ENCODE measurements at places on chromosomes 7 and 10. TPM values are rescaled to one million over a fixed set of nuclear protein-coding genes. Genes with fewer than 3 reads are reported as not detected.

CFAP70 gene
- total RNA-seq, result 7.8 TPM

DNA sequence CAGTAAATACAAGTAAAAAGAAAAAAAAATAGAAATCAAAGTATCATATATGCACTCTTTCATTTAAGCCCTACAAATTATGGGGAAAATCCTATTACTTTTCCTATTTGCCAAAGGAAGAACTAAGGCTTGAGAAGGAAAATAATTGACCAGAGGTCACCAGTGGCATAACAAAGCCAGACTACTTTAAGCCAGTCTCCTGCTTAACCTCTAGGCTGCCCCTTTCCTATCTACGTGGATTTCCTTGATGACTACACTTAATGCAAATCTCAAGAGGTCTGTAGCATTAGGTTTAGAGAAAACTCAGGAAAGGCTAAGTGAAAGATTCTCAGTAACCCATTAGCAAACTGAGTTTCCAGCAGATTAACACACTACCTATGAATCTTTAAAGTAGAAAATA is 49.8 kb downstream of the TPK1 start:
- no peak for DNase-seq
- no peak overlapping the region for H3K27ac ChIP-seq
- no peak overlapping the region for H3K4me3 ChIP-seq
- H3K36me3 ChIP-seq, result no peaks in the 10 kb centered on the region

DNA sequence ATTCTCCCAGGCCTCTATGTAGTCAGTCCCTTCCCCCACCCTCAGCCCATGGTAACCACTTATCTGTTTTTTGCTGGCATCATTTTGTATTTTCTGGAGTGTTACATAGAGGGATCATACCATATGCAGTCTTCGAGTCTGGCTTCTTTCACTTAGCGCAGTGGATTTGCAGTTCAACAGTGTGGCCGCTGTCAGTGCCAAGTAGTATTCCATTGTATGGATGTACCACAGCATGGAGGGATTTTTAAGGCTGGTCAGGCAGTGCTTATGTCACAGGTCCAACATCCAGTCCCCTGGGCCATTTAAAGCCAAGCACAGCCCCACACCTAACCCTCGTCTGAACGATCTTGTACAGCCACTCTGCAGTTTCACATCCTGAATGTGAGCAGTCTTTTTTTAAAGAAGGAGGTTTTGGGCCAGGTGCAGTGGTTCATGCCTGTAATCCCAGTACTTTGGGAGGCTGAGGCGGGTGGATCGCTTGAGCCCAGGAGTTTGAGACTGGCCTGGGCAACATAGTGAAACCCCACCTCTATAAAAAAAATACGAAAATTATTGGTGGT is 121.8 kb downstream of the CUX1 start:
- H3K4me3 ChIP-seq, result no peak overlapping the region
- no peak for DNase-seq
- H3K36me3 ChIP-seq, result no peaks in the 10 kb centered on the region
- H3K4me1 ChIP-seq, result no peaks in the 10 kb centered on the region
- no peaks in the 10 kb centered on the region for H3K27me3 ChIP-seq

DNA sequence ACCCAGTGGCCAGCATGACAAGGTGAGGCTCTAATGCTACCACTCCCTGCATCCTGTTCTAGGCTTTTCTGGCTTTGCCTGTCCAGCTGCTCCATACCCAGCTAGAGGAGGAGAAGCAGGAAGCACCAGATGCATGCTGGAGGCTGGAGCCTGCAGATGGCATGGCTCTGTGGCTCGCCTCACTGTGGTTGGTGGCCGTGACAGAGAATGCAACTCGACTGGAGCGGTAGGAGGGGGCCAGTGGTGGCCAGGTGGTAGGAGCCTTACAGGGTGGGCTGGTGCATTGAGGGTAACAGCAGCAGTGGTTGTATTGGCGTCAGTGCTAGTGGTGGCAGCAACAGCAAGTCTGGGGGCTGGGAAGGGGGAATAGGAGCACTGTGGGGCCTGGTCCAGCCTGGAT is 128.6 kb downstream of the ZNF248 start:
- H3K27me3 ChIP-seq, result no peaks in the 10 kb centered on the region
- no peak overlapping the region for H3K27ac ChIP-seq
- no peaks in the 10 kb centered on the region for H3K36me3 ChIP-seq
- no peak for DNase-seq
- no peaks in the 10 kb centered on the region for H3K4me1 ChIP-seq

- H3K27ac ChIP-seq, result peak overlapping the region; percentile 85
- H3K4me1 ChIP-seq, result no peaks in the 10 kb centered on the region
- DNase-seq, result peak; percentile 54
- H3K36me3 ChIP-seq, result no peaks in the 10 kb centered on the region
- peak overlapping the region; percentile 70 for H3K4me3 ChIP-seq
- H3K27me3 ChIP-seq, result no peaks in the 10 kb centered on the region
Observed at GRCh38 chr7:114085592-114086501, 167.0 kb upstream of the PPP1R3A start.

- no peaks in the 10 kb centered on the region for H3K4me1 ChIP-seq
- no peaks in the 10 kb centered on the region for H3K36me3 ChIP-seq
- no peak overlapping the region for H3K4me3 ChIP-seq
Observed at GRCh38 chr10:47330804-47331203, 8.6 kb downstream of the GDF2 start.

GBF1 gene
- 25.9 TPM for total RNA-seq

- H3K27ac ChIP-seq, result no peak overlapping the region
- H3K4me3 ChIP-seq, result no peak overlapping the region
- H3K27me3 ChIP-seq, result no peaks in the 10 kb centered on the region
- no peaks in the 10 kb centered on the region for H3K36me3 ChIP-seq
Observed at GRCh38 chr10:77320971-77321471, 316.6 kb downstream of the KCNMA1 start.

Measured in breast epithelium (tissue), 4 donors.